ENCODE measurements at places on chromosomes 5 and 9.

- no peak for DNase-seq
Measured at GRCh38 chr5:54176066-54176830, 134.1 kb downstream of the ARL15 start.

DNA sequence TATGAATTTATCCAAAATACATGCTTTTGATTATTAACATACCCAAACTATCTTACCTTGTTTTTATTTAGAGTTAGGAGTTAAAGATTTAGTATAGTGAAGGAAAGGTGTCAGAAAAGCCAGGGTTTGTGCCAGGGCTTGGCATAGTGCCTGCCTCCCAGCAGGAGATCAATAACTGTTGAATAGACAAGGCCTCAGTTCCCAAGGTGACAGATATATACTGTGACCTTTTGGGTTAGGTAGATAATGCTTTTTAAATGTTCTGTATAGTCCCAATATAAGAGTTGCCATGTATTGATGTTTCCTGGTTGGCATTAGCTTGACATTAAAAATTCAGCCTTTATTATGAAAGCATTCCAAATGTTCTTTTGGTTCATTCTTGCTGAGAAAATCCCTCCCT is 121.8 kb downstream of the MCTP1 start:
- no peak for DNase-seq

DNA sequence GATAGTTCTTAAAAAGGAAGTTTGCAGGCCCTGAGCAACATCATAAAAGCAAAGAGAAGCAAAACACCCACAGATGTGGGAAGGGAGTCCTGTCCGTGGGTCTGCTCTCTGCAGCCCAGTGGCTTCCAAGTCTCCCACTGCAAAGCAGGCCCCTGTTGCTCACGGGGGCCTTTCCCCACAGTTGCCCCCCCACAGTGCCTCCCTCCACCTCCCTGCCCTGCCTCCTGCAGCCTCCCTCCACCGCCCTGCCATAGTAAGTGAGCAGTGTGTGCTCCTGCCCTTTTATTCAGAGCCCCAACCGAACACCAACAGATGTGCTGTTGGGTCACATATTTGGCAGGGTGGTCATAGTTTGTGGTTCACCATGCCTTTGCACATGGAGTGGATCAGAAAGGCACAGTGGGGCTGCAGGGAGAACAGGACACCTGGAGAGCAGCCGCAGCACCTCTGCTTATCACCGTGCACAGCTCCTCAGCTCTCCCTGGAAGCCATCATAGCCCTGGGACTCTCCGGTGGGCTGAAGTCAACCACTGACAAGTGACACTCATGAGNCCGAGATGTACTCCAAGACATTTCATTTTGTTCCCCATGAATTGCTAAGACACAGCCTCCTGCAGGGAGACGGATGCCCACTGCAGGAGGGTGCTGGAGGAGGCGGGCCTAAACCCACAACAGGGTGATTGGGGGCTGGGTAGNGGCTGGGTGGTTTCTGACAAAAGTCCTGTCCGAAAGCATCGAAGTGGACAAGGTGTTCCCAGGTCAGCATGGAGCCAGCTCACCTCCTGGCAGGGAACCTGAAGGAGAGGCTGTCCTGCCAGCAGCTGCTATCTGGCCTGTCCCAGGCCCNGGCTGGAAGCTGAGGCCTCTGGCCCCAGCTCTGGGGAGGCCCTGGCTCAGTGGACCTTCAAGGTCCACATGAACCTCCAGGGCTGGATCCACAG is 278.9 kb downstream of the GADD45G start:
- no peak for DNase-seq

- DNase-seq: no peak
Measured at GRCh38 chr5:9905661-9906060, 275.5 kb upstream of the TAS2R1 start.

DNA sequence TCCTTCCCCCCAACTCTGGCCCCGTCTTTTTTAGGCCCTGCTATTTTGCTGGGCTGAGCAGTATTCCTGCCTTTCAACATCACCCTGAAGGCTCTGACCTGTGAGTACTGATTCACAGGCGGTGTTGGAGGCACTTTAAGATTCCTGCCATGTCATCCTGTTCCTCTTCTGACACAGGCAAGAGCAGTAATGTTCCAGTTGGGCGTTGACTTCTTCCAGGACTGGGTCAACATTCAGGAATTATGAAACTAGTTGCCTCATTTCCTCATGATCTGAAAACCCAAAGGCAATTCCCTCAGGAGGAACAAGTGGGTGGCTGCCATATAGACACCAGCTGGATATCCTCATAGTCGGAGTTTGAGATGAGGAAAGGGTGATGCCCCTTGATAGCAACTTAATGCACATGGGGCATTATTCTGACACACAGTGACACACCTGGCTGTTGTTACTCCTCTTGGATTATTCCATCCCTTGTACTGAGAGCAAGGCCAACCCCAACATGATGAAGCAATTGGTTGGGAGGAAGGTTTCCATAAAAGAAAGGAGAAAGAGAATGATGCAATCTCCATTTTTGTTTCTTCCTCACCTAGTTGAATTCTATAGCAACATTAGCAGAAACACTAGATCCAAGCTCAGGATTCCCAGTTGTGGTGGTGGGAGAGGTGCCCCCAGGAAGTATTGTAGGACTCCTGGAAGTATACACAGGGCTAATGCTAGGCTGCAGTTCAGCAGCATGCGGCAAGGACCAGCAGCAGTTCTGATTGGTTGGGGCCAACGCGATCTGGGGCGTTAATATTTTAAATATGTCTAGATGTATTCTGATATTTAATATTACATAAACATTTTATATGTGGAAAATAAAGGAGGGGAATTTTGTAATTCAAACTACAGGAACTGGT is 19.6 kb upstream of the GLRX start:
- no peak for DNase-seq

DNA sequence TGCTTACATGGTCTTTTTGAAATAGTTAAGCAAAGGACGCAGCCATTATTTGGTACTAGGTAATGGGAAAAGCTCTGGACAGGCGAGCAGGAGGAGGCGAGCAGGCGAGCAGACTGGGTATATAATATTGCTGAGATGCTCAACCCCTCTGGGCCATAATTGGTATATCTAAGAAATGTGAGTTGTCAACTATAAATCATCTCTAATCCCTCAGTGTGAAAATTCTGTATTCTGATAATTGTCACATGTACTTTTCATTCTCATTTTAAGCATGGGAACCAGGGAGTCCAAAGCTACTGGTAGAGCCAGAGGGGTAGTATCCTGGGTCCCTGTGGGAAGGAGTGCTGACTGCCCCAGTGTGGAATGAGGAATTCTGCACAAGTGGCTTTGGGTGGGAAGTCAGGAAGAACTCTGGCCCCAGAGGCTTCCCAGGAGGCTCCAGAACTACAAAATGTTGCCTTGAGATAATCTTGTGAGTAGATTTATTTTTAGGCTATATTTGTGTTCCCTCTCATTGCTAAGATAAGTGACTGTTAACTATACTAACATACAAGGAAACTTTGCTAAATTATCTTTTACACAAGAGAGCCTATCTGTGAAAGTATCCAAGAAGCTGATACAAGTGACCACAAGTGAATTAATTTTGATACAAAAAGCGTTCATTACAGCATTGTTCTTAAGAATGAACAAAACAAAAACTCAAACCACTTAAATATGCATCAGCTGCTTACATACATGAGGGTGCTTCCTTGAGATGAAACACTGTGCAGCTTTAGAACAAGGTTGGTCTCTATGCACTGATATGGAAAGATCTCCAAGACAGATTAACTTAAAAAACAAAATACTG is 70.5 kb upstream of the TNFAIP8 start:
- DNase-seq: no peak

GRCh38 chr5:127612441-127613141 is 36.3 kb upstream of the CTXN3 start:
- DNase-seq: no peak

- no peak for DNase-seq
Measured at GRCh38 chr5:32710550-32711361, at the start of gene NPR3. NPR3 (plus strand) TSS chr5:32711321; CDS start chr5:32711777, 456 bp downstream.

- no peak for DNase-seq
Measured at GRCh38 chr5:143400541-143401226, 2.8 kb downstream of the NR3C1 start.

DNA sequence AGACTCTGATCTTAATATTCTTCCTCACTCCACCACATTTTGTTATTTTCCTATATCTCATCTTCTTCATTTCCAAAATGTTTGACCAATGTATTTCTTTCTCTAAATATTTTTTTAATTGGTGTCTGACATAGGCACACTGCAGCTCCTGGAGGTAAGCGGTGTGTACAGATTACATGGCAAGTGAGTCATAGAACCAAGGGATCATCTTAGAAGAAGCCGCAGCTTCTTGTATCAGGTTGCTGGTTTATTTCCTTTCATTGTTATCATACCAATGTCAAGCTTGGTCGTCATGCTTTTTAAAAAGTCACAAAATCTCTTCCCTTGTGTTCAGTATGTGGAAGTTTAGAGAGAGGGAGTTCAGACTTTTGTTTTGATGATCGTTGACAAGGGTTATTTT is 526.1 kb upstream of the CDH18 start:
- no peak for DNase-seq

GRCh38 chr9:75893106-75893505 is 2.6 kb downstream of the PCSK5 start:
- no peak for DNase-seq

DNA sequence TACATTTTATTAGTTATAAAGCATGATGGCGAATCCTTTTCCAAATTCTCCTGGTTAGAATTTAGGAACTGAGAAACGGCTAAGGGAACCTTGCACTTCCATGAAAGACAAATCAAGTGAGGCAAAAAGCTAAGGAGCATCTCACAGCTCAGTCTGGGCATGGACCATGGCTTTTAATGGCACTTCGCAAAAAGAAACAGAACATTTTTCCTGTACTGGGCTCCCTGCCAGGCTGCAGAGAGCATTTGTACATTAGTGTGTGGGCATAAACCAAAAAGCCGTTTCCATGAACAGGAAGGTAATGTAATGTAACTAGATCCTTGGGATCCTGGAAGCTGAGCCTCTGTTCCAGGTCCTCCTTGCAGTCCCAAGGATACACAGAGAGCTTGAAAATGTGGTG is 354.2 kb downstream of the MRPS30 start:
- DNase-seq: no peak

- no peak for DNase-seq
Measured at GRCh38 chr5:56253924-56254323, 20.8 kb upstream of the ANKRD55 start.

- DNase-seq: no peak
Measured at GRCh38 chr9:131433302-131433854, 39.5 kb downstream of the PRRC2B start.

DNA sequence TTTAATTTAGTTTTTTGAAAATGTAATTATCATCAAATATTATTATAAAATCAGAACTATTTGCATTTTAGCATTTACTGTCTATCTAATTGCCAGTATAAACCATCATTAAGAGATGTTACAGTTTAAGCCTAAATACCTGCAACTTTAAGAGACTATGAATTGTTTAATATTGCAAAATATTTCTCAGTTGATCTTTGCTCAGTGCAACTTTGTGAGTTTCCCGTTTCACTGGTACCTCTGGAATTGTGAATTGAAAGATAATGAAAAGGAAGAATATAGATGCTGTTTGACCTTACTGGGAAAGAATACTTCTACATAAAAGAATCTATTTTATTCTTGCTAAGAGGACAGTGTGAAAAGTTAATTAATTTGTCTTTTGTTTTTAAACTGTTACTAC is 30.2 kb upstream of the TMED7 start:
- DNase-seq: no peak

GRCh38 chr5:38135486-38136039 is 122.8 kb upstream of the EGFLAM start:
- no peak for DNase-seq

GRCh38 chr5:2451100-2451499 is 300.4 kb downstream of the IRX2 start:
- no peak for DNase-seq

DNA sequence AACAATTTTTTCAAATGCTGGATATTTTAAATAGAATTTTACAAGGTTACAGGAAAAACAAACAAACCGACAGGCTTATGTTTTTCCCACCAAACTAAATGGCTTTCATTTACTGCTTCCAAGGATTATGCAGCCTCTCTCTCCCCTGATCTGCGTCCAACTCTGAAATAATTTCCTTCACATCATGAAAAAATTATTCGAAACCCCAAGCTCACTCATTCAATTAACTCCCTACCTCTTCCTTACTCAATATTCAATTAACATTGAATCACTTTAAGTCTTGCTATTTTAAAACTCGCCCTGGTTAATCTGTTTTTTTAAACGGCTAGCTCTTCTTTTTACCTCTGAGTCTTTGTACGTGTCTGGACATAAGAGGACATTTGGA is 336.2 kb downstream of the AGTPBP1 start:
- no peak for DNase-seq

DNA sequence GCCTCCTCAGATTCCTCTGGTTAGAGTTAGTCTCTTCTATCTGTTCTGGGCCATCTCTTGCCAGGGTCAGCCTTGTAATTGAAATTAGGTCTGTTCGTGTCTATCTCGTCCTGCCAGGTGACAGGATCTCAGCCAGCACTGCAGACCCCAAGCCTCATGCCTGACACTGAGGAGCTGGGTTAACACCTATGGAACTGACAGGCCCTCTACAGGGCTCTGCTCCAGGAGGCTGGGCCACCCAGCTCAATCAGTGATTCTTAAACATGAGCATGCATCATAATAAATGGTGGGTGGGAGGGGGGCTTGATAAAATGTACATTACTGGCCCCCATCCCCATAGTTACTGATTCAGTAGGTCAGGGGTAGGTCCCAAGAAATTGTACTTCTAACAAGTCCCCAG is 103.4 kb downstream of the PSD2 start:
- DNase-seq: no peak

- no peak for DNase-seq
Measured at GRCh38 chr9:112969730-112970129, 42.3 kb downstream of the ZNF883 start.

GRCh38 chr9:42396318-42396717 is 212.9 kb downstream of the SPATA31A6 start:
- DNase-seq: no peak

DNA sequence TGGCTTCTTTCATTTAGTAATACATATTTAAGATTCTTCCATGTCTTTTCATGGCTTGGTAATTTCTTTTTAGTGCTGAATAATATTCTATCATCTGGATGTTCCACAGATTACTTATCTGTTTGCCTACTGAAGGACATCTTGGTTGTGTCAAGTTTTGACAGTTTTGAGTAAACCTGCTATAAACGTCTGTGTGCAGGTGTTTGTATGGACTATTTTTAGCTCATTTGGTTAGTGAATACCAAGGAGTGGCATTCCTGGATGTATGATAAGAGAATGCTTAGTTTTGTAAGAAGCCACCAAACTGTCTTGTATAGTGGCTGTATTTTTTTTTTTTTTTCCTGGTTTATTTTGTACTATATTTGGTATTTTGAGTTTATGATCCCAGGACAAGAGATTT is 38.4 kb downstream of the PRRC1 start:
- DNase-seq: no peak

GRCh38 chr5:178231539-178232123 is 971 bp downstream of the PHYKPL start:
- no peak for DNase-seq

- no peak for DNase-seq
Measured at GRCh38 chr5:96093890-96094381, 132.3 kb upstream of the ELL2 start.

GRCh38 chr9:79221084-79221483 is 350.7 kb upstream of the TLE4 start:
- DNase-seq: no peak
